ENCODE measurements at places on chromosomes 7 and 10.
A peak's percentile ranks its signal among the peaks of the same experiment; 100 is the strongest.

- no peak for DNase-seq
Observed at GRCh38 chr7:105788356-105788755, 88.0 kb downstream of the ATXN7L1 start.

DNA sequence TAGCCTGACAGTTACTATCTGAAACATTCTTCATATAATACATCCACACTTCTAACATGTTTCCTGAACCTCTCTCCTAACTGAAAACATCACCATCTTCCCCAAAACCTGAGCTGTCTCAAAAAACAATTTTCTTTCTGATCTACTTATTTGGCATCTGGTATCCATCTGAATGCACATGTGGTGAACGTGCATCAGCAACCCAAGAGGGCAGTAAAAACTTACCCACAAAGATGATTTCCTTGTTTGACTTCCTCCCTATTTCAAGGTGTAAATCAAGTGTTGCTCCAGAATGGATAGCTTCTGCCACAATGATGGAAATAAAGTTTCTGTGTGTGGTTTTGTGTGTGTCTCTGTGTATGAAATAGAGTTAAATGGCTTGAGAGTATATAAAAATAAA, 500.4 kb downstream of the MAGI2 start:
- no peak for DNase-seq

DNA sequence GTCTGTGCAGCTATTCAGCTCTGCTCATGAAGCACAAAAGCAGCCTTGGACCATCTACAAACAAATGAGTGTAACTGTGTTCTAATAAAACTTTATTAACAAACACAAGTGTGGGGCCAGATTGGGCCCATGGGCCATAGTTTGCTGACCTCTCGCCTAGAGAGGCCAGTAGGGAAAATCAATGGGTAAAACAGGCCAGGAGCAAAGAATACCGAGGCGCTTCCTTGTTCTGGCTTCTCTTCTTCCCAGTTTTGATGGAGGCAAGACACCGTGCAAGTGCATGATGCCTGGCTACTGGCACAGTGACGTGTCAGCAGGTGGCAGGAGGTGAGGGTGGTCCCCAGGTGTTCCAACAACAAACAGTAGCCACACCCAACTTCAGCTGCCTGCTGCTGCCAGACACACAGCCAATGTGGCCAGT, 94.3 kb upstream of the SDK1 start:
- no peak for DNase-seq

DNA sequence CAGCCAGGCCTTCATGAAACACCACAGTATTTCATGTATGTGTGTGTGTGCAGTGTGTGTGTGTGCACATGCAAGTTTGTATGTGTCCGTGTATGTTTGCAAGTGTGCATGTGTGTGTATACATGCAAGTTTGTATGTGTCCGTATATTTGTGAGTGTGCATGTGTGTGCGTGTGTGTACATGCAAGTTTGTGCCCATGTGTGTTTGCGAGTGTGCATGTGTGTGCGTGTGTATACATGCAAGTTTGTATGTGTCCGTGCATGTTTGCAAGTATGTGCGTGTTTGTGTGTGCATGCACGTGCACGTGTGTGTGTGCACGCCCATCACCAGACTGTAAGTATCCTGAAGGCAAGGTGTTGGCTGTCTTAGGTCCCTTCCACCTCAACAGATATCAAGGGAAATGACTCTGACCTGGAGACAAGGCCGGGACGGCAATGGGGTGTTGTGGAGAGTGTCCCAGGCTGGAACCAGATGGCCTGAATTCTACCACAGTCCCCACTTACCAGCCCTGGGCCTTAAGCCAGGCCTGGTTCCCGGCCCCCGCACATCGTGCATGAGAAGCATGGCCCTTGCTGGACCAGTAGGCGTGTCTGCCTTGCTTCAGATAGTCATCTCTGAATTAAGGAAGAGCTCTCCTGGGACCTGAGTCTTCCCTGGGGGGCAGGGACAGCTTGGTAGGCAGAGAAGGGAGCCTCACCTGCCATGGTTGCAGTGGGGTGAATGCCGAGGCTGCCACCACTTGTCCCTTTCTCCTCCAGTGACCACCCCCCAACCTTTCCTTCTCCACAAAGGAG, 140.0 kb downstream of the GRK5 start:
- DNase-seq, result no peak

DNA sequence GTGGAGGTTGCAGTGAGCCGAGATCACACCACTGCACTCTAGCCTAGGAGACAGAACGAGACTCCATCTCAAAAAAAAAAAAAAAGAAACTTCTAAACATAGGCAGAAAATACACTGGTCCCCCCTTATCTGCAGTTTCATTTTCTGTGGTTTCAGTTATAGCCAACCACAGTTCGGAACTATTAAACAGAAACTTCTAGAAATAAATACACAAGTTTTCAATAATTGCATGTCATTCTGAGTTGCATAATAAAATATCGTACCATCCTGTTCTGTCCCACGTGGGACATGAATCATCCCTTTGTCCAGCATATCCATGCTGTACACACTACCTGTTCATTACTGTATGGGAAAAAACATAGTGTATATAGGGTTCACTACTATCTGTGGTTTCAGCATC, 8.0 kb downstream of the XRCC2 start:
- no peak for DNase-seq

DNA sequence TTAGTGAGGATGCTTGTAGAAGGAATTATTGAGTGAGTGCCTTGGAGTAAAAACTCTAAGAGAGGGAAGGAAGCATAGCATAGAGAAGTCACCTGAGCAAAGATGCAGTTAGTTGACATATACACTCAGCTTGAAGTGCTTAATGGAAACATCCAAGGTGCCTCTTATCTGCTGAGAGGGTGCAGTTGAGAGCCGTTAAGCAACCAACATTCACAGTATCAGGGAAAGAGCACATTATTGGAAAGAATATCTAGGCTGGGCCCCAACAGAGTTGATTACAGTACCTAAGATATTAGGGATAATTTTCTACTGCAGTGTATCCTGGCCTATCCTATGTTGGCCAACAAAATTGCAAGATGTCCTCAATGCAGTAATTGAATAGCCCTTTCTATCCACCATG, 302.0 kb downstream of the ETV1 start:
- peak; percentile 10 for DNase-seq

DNA sequence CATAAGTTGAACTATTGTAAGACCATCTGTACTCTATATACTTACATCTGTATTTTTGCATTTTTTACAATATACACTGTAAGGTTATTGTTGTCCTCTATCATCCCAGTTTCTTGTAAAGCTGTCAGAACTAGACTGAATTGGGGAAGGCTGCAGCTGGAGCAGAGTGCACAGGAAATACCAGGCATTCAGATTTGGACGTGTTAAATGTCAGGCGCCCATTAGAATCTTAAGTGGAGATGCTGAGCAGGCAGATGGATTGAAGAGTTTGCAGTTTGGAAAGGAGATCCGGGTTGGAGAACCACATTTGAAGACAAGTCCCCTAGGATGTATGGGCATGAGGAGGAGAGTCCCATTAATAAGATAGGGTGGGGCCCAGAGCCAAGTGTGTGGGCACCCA, 40.4 kb downstream of the MTURN start:
- no peak for DNase-seq

DNA sequence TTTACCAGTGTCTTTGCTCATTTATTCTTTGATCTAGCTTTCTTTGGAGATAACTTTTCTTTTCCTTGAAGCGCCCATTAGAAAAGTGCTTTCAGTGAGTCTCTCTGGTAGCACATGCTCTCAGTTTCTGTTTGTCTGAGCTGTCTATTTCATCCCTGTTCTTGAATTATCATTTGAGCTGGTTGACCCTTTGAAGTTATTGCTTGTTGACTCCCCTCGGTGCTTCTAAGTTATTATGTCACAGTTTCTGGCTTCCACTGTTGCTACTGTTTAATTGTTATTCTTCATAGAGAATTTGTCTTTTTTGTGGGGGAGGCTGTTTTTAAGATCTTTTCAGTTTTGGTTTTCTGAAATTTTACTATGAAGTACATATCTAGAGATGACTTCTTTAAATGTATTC, 11.4 kb upstream of the PRF1 start:
- no peak for DNase-seq

All from NCI-H1436 (cell line).